ENCODE measurements at places on chromosomes 13 and 19. TPM values are rescaled to one million over a fixed set of nuclear protein-coding genes. Genes with fewer than 3 reads are reported as not detected.

DNA sequence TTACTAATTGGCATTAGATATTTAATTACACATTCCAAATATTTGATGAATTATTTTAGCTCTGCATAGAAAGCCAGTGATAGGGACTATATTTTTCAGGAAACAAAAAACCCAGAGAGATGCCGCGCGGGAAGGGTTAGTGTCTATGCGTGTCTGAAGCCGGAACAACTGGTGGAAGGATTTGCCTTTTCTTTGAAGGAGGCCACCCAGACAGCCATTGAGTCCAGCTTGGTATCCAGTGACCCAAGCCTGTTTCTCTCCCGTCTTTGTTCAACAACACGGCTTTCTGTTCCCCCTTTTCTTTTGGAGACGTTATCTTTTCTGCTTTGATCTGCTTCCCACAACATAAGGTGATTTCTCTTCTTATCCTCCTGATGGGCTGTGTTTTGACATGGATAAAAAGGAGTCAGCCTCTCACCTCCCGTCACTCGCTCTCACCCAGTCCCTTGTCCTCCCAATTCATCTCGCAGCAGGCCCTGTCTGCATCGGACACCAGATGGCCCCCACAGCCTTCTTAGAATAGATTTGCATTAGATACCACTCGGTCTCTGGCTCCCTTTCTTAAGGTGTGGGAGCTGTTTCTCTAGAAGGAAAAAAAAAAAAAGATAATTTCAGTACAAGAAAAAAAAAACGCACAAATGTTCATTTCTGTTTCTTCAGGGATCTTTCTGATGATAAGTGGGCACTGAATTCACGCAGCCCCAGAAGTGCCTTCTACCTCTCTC, 361.8 kb downstream of the ZNF536 start:
- peak; percentile 41 for DNase-seq

DNA sequence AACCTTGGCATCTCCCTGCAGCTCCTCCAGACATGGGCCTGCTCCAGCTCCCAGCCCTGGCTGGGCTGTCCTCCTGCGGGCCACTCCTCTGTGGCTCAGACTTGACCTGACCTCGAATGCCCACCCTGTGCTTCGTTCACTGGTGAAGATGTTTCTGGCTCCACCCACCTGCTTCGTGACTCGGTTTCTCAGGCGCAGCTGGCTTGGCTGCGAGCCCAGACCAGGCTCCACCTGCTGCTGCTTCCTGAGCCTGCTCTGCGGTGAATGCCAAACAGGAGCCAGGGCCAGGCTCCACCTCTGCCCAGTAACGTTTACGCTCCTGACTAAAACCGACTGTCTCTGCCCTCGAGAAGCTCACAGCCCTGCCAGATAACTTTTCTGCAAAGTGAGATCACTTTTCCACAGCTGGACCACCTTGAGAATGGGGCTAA, 8.9 kb upstream of the RSPH6A start:
- peak; percentile 29 for DNase-seq

DNA sequence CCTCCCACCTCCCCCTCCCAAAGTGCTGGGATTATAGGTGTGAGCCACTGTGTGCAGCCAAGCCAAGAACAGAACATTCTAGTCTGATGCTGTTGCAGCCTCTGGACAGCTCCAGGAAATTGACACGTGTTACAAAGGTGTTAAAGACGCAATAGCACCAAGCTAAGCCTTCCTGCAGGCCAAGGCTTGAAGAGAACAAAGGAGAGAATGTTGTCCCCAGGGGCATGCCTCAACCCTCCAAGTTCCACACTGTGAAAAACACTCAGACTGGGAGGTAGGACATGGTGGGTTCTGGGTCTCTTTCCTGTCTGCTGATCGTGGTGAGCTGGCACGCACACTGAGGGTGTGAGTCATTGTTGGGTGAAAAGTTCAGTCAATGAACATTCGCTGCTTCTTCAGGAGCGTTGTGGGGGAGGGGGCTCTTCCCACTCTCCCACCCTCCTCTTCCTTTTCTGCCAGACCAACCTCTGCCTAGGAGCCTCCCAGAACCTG, 5.3 kb upstream of the PTPRS start:
- no peak for DNase-seq

GRCh38 chr13:67351909-67352308, 121.8 kb upstream of the PCDH9 start:
- DNase-seq, result no peak

- peak; percentile 73 for DNase-seq
Measured at GRCh38 chr19:50835103-50835784, 1.9 kb upstream of the KLK15 start.

- DNase-seq, result peak; percentile 97
Measured at GRCh38 chr19:48741129-48741999, 954 bp upstream of the RASIP1 start.

DNA sequence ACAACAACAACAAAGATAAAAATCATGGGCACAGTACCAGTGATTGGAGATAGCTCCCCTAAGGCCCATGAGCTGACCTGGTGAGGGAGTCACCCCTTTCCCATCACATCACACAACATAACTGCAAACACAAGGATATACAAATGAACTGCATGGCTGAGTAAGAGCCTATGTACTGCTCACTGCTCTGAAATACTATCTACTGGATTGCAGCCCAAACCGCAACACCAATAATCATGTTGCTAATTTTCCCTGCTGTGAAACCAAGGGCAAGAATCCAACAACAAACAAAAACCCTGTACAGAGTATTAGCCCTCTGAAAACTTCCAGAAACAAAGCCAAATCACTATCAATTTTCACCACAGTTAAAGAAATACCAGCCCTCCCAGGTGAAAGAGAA, 1893.2 kb downstream of the PCDH9 start:
- DNase-seq, result no peak

The ZNF562 gene
- total RNA-seq, result 21.3 TPM

The IZUMO2 gene
- not detected for total RNA-seq

The ZNF582 gene
- total RNA-seq, result 1.1 TPM

The SYCN gene
- total RNA-seq, result not detected
